ENCODE measurements at places on chromosomes 2 and 18.

DNA sequence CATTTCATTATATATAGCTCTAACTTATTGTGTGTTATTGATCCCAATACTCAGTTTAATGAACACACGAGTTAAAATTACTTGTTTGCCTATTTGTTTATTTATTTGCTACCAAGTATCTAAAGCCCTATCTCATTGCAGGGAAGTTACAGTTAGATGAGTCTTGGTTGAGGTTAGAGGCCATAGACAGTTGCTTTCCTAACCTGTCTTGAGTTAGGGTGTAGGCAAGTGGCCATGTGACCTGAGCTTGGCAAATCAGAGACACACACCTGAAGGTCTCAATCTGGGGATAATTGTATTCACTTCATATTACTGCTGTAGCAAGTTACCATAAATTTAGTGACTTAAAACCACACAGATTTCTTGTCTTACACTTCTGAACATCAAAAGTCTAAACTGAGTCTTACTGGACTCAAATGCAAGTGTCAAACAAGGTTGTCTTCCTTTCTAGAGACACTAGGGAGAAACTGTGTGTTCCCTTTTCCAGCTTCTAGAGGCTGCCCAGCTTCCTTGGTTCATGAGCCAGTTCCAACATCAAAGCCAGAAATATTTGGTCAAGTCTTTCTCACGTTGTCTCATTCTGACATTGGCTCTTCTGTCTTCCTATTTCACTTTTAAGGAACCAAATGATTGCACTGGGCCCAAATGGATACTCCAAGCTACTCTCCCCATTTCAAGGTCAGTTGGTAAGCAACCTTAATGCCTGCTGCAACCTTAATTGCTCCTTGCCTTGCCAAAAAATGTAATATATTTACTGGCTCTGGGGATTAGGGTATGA, 39.7 kb downstream of the COL3A1 start:
- no peak for DNase-seq

DNA sequence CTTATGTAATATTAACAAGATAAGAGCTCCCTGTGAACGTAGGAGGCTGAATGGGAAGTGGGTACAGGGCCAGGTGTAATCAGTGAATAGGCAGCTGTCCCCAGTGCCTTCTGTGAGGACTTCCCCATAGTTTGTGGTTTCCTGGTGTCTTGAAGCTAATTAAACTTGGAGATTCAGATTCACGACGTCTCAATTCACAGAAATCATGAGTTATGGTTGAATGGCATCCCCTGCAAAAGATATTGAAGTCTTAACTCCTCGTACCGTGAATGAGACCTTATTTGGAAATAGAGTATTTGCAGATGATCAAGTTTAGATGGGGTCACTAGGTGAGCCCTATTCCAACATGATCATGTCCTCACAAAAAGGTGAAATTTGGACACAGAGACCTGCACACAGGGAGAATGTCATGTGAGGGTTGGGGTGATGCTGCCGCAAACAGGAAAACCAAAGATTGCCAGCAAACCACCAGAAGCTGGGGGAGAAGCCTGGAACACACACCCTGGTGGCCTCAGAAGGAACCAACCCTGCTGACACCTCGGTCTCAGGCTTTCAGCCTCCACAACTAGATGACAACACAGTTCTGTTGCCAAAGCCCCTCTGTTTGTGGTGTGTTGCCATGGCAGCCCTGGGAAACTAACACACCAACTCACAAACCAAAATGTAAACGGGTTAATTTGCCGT, 13.2 kb downstream of the ARL4C start:
- peak; percentile 63 for DNase-seq

- DNase-seq, result no peak
These were observed 47.1 kb downstream of the EFR3B start for GRCh38 chr2:25088817-25089516.

DNA sequence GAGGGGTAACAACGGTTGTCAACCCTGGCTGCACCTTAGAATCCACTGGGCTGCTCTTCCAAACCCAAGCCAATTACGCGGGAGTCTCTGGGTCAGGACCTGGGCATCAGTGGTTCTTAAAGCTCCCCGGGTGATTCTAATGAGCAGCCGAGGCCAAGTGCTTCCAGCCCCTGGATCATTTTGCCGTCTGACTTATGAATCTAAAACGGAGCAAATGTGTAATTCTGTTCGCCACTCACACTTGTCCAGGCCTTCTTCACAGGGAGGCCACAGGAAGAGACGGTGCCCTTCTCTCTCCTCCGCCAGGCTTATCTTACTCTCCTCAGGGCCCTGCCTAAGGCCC, 78.5 kb downstream of the MCFD2 start:
- no peak for DNase-seq

DNA sequence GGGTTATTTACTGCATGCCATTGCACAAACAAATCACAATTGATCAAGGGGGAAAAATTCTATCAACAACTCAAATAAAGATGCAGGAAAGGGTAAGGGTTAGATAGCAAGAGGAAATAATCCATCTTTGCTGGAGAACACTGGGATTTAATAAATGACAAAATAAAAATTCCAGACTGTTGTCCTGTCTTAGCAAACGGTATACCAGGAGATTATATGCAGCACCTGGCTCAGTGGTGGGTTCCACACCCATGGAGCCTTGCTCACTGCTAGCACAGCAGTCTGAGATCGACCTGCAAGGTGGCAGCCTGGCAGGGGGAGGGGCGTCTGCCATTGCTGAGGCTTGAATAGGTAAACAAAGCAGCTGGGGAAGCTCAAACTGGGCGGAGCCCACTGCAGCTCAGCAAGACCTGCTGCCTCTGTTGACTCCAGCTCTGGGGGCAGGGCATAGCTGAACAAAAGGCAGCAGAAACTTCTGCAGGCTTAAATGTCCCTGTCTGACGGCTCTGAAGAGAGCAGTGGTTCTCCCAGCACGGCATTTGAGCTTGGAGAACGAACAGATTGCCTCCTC, 296.5 kb upstream of the THSD7B start:
- DNase-seq, result no peak

DNA sequence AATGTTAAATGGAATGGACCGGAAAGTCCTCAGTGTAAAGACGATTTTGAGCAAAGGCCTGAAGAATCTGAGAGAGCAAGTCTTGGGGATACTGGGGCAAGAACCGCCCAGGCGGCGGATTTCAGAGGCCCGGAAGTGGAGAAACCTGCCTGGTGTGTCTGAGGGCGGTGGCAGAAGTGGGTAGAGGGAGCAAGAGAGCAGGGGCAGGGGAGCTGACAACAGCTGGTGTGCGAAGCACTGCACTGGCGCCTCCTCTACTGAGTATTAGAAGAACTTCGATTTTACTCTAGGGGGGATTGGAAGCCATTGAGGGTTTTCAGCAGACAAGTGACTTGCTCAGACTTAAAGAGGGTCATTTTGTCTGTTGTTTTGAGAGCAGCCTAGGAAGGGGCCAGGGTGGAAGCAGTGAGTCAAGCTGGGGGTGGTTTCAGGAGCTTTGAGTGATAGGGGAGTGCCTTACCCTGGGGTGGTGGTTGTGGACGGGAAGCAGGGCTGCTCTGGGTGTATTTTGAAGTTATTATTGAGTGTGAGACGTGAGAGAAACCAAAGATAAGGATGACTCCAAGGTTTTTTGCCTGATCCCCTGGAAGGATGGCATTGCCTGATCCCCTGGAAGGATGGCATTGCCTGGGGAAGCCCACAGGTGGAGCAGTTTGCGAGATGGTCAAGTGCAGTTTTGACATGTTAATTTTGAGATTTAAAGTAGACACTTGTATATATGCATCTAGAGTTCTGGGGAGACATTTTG, 52.5 kb downstream of the ZNF236 start:
- DNase-seq, result no peak

- DNase-seq, result no peak
These were observed 1.2 kb upstream of the BIN1 start for GRCh38 chr2:127108090-127108523.

- no peak for DNase-seq
These were observed 23.7 kb upstream of the SPP2 start for GRCh38 chr2:234026693-234027254.

GRCh38 chr2:46079985-46080560, 217.1 kb upstream of the EPAS1 start:
- DNase-seq, result no peak

- no peak for DNase-seq
These were observed 38.0 kb downstream of the NPAS2 start for GRCh38 chr2:100857915-100858314.

GRCh38 chr2:9318461-9319337, 104.6 kb downstream of the ITGB1BP1 start:
- no peak for DNase-seq

DNA sequence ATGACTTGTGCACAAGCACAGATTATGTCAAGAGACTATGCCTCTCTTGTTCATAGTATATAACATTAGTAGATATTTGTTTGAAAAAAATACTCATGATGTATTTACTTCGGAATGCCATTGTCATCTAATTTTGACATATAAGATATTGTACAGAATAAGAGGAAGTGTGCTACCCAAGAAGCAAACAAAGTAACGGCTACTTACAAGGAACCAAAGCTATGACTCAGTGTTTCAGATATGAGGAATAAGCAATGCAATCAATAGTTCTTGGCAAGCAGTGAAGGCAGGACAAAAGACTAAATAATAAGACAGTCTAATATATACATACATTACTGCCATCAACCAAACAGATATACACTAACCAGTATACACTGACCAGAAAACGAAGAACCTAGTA, 256.3 kb downstream of the CCDC178 start:
- no peak for DNase-seq

DNA sequence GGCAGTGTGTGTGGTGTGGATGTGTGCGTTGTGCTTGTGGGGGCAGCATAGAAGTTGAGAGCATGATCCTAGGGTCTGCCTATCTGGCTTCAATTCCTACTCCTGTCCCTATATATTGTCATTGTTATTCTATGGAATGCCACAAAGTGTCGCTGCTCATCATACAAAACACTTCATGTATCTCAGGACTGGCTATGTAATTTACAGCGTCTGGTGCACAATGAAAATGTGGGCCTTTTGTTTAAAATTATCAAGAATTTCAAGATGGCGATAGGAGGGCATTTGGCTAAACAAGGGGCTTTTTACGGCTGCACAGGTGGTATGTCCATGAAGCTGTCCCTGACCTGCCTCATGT, 3.4 kb downstream of the SERPINB2 start:
- no peak for DNase-seq

GRCh38 chr18:3321133-3321812, 59.3 kb downstream of the MYL12B start:
- no peak for DNase-seq

DNA sequence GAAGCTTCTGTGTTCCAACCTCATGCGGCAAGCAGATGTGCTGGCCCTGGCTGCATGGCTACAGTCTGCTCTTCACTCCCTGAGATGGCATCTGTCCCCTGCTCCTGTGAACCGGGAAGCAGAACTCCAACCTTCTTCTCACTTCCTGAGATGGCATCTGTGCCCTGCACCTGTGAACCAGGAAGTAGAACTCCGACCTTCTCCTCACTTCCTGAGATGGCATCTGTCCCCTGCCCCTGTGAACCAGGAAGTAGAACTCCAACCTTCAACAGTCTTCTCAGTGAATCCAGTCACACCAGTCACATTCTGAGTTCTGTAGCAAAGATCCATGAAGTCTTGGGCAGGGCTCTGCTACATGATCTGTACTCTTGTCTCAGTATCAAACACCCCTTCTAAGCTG, 887.2 kb upstream of the KLHL29 start:
- DNase-seq, result no peak

DNA sequence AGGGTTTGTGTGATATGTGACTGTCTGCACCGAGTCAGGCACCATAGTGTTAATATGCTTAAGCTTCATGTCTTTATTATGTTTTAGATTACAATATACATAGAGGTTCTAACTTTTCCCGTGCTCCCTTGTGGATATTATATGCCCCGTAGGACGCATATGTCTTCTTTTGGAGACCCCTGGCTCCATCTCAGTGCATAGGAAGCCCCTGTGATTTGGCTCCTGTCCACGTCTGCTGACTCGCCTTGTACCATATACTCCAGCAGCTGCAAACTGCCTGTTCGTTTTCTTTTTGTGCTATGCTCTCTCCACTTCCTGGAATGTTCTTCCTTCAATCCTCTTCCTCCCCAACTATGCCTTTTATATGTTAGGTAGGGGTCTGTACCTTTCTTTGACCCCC, 110.9 kb downstream of the PTRHD1 start:
- no peak for DNase-seq

DNA sequence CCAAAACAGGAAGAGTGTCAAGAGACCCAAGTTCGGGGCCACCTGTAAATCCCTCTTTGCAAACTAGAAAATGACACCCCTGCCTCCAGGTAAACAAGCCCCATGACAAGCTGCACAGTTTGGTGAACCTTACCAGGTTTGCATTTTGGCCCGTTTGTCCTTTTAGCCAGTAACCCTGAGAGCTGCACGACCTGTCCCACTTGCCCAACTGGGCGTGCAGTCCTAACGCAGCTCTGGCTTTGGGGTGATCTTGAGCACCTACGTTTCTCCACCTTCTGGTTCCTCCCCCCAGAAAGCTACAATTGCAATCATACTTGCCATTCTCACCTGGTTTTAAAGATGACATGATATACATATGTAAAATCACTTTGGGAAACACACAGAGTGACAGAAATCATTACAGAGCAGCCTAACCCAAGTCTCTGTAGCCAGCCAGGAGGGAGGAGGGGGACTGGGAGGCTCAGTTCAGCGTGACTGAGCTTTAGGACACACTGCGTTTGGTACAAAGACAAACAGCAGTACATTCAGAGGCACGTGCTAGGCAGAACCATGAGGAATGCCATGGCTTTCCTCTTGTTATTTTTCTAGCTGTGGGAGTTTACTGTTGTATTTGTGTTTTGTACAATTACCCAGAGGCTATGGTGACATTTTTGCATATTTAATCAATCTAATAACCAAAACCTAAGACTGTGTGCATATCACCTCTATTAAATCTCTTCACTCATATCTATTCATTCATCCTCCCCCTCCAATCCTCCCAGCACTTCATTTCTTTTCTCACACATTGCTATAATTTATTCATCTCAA, 304.0 kb downstream of the IRS1 start:
- no peak for DNase-seq

DNA sequence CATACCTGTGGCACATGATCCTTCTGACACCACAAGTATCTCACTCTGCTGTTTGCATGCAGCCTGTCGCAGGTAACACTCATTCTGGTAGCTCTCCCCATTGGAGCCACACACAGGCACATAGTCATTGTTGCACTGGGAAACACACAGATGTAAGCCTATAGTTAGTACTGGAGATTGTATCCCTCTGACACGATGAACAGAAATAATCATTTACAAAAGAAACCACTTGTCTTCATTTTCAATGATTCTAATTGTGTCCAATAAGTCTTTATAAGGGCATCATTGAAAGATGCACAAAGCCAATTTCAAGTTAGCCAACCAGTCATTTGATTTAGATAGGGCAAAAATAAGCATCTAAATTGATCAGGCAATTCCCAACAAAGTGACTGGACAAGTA, 10.4 kb downstream of the TMEFF2 start:
- DNase-seq, result no peak

- DNase-seq, result no peak
These were observed 102.8 kb upstream of the CTDP1 start for GRCh38 chr18:79576686-79577351.

- DNase-seq, result no peak
These were observed 690.4 kb upstream of the NRXN1 start for GRCh38 chr2:51722311-51722710.

- no peak for DNase-seq
These were observed 19.8 kb downstream of the TET3 start for GRCh38 chr2:74004212-74005182.

- no peak for DNase-seq
These were observed 90.5 kb downstream of the TMEM17 start for GRCh38 chr2:62415518-62415917.
